ENCODE measurements at places on chromosomes 7 and 10.

GRCh38 chr10:93039721-93040120 is 20.9 kb upstream of the CYP26C1 start:
- DNase-seq: no peak

- no peak for DNase-seq
Measured at GRCh38 chr10:6138456-6138855, 49.6 kb downstream of the RBM17 start.

DNA sequence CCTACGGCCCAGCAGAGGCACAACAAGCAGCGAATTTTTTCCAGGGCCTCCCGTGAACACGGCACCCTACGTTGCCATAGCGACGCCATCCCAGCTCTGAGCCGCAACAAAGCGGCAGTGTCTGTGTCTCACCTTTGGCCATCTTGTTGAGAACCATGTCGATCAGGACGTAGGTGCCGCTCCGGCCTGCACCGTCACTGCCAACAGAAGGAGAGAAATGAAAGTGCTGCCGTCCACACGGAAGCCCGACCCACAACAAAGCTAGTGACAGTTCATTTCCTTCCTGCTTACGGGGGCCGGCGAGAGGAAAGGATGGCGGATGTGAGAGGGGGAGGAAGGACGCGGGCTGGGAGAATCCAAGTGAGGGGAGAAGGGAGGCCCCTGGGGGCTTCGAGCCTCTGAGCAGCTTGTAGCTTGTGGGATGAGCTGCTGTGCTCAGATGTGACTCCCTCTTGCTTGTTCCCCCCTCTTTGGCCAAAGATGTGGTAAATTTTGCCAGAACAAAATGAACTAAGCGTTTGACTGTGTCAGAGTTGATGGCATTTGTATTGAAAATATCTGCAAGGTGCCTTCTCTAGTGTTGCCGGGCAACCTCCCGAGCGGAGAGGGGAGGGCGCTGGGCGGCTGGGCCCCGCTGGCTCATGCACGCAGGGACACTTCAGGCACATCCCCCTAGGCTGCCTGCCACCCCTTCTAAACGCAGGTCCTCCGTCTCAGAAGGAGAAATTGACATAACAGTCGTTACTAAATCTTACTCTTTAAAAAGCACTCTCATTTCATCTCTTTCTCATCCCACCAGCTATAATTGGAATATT is 232.2 kb downstream of the DNAJB6 start:
- DNase-seq: no peak

DNA sequence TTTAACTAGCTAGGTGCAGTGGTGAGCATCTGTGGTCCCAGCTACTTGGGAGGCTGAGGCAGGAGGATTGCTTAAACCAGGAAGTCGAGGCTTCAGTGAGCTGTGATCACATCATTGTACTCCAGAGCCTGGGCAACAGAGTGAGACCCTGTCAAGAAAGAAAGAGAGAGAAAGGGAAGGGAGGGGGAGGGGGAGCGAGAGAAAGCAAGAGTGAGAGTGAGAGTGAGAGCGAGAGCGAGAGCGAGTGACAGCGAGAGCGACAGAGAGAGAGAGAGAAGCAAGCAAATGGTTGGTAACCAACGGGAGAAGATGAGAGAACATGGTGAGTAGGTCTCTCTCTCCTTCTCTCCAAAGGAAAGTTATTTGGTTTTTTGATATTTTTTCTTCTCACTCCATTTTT is 69.8 kb upstream of the DGKI start:
- no peak for DNase-seq
